T-cell (primary cell): ENCODE measurements at places on chromosomes 1 and 21. TPM values are rescaled to one million over a fixed set of nuclear protein-coding genes. Genes with fewer than 3 reads are reported as not detected.

CELA3A gene
- 15.6 TPM for total RNA-seq

PIK3C2B gene
- total RNA-seq = 44.1 TPM

- DNase-seq = no peak
Observed at GRCh38 chr1:231209531-231209930, 31.5 kb upstream of the GNPAT start.

- DNase-seq = no peak
Observed at GRCh38 chr1:118325550-118326225, 140.7 kb upstream of the SPAG17 start.

DNA sequence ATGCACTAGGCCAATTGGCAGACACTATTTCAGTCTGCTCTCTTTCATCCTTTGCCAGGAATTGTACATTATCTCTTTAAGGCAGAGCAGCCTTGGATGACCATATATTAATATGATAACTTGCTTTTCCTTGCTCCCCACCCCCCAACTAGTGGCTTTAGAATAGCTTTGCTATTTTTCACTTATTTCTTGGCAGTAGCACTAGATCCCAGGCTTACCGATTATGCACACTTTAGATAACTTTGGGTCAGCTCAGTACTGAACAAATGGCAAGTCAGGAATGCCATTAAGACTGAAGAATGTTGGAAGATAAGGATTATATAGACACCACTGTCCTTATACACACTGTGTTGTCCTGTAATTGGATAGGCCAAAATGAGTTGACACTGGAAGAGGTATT, 146.4 kb downstream of the FGGY start:
- no peak for DNase-seq
